ENCODE measurements at places on chromosomes 5 and 9.
A peak's percentile ranks its signal among the peaks of the same experiment; 100 is the strongest.

DNA sequence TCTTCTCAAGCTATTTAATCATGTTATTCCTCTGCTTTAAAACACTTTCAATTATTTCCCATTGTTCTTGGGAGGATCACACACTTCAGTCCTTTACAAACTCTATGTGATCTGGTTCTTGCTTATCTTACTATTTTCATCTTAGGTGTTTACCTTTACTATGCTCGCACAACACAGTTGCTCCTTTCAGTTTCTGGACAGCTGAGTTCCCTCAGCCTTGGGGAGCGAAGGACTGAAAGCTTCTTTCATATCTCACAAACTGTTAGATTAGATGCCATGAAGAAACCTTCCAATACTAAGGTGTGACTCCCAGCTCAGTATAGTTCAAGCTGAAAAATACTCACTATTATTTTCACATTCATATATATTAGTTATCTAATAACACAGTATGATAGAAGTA, 117.9 kb downstream of the CDC42SE2 start:
- DNase-seq, result no peak

DNA sequence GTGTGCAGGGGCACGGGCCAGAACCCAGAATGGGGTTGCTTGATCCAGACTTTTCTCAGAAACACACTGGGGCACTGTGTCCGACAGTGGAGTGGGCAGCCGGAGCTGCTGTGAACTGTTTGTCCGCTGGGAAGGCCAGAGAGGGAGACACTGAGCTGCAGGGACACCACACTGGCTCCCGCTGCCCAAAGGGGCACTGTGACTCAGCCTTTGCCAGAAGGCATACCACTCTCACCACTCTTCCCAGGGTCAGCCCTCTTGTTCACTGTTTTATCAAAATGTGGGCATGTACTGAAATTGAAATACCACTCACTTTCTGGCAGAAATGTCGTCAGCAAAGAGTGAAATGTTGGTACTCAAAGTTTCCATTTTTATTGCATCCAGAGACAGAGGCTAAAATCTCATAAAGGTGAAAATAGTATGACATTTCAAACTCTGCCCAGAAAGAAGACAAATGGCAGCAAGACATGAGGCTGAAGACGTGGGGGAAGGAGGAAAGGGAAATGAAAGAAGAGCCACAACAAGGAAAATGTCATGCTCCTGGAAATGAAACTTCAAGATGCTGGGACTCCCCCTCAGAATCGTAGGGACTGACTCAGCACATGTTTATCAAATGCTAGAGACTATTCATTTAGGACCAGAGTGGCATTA, 4.5 kb upstream of the IL7R start:
- DNase-seq, result no peak

DNA sequence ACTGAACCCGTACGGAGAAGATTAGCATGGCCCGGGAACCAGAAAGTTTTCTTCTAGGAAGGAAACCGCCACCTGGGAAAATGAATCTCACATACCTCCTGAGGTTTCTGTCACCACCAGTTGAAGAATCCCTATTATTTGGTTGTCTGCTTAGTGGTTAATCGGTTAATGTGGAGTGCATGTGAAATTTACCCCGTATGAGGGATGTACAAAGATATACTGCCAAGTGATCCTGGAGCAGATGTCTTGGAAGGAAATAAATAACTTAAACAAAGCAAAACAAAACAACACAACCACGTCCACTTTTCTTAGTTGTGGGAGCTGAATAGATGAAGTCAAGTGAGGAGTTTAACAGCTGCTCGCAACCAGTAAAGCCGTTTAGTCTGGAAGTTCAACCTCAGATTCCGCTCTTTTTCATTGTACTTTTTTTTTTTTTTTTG, 3.8 kb downstream of the DMRT2 start:
- DNase-seq, result peak; percentile 63

DNA sequence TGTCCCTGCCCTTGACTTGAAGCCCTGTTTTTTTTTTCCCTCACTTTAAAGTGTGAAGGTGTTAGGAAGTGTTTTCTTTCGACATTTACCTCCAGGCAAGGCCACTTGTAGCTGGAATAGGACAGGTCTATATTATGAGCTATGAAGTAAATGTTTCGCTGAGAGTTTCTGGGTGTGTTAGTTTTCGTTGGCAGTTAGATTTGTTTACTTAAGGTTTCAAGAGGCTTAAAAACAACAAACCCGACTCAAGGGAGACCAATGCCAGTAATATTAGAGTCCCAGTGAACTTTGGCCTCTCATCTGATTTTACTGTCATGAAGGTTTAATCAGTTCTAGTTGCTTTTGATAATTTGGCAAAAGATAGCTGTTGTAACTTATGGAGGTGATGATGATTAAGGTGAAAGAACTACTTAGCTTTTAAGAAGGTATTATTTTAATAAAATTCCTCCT, 25.2 kb downstream of the OCLN start:
- no peak for DNase-seq

GRCh38 chr5:123116058-123116457, 27.0 kb downstream of the PRDM6 start:
- DNase-seq, result no peak

DNA sequence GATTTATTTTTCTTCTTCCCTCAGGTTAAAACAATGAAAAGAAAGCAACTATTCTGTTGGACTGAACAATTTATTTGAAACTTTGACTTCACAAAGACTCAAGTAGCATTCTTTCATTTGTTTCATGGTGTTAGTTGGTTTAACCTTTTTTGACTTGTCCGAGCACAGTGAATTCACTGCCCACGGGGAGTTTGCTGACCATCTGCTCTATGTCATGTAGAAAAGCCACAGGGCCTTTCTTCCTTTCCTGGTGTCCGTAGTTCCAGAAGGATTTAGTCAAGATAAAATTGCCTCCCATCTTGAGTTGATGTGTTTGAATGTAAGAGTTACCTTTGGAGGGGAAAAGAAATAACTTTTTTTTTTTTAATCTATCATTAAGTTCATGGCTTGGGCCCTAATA, 55.1 kb upstream of the ZNF608 start:
- DNase-seq, result no peak

GRCh38 chr5:98929710-98930298, 997 bp upstream of the CHD1 start:
- no peak for DNase-seq

GRCh38 chr9:137694962-137695875, 76.4 kb downstream of the EHMT1 start:
- DNase-seq, result peak; percentile 74

DNA sequence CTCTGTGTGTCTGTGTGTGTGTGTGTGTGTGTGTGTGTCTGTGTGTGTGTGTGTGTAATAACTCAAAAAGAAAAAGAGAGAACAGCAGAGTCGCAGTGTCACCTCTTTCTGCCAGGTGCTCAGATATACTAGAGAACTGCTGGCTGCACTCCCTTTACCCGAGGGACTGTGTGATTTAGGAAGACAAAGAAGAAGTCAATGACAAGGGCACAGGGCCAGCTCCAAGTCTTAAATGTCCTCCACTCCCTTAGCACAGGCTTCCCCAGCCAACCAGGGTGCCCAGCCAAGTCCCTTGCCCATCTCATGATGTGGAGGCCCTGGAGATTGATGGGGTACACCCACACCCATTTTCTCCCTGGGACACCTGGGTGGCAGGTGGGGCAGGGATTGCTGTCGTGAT, 8.7 kb downstream of the CCNJL start:
- no peak for DNase-seq

- DNase-seq, result no peak
Measured at GRCh38 chr5:8953911-8954438, 591.9 kb downstream of the SEMA5A start.

DNA sequence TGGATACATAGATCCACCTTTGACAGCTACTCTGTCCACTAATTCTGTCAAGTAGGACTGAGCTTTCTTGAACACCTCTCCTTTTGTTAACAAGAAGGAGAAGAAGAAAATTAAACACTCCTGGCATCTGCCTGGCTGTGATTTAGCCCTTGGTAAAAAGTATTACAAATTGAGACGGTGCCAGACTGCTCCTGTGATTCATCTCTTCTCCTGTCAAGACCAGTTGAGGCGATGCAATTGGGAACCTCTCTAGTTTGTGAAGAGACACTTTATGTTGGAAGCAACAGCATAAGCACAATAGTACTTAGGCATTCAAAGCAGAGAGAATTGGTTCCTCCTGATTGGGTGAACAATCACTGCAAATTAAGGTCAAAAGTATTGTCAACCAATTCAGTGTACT, 72.7 kb downstream of the GHR start:
- no peak for DNase-seq

DNA sequence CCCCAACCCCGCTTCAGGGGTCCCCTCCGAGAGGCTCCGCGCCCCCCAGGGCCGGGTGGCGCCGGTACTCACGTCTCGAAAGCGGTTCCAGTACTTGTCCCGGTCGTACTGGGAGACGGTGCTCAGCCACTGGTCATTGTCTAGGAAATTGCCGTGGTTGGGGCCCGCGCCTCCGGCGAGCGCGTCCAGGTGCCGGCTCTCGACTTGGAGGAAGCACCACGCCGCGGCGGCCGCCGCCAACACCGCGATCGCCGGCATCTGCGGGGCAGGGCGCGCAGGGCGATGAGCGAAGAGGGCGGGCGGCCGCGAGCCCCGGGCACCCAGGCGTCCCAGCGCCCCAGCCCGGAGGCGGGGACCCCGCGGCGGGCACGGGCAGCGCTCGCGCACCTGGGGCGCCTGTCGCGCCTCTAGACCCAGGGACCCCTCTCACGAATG, 808 bp downstream of the SPOCK1 start:
- DNase-seq, result peak; percentile 60

GRCh38 chr5:155768332-155768731, 558.6 kb upstream of the SGCD start:
- DNase-seq, result no peak

GRCh38 chr9:130630071-130630450, 34.3 kb upstream of the PRDM12 start:
- no peak for DNase-seq

DNA sequence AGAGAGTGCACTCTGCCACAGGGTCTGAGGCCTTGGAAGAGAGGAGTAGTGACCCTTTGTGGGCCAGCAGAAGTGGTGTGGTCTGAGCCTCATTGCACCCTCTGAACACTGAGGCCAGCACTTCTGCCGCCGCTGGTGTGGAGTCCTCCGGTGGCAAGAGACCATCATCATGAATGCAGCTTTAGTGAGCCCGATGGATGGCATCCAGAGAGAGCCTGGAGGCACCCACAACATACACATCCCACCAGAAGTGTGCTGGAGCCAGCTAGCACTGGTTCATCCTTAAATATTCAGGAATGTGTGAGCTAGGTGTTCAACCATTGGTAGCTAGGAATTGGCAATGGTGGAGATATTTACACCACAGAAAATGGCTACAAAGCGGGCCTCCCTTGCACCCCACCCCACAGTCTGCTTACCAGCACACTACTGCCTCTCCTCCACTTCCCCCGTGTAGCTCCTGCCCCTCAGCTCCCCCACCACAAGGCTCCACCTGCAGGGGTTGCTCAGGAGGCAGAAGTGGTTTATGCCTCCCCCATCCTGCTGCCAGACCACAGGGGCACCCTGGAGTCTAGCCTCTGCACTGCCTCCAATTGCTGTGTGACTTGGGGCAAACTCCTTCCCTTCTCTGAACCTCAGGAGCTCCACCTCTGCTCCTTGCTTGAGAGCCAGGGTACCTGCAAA, 16.4 kb downstream of the SLC6A7 start:
- DNase-seq, result no peak

GRCh38 chr5:83530193-83530592, 58.6 kb downstream of the VCAN start:
- no peak for DNase-seq

- DNase-seq, result no peak
Measured at GRCh38 chr5:173450188-173450587, 122.0 kb upstream of the STC2 start.

- no peak for DNase-seq
Measured at GRCh38 chr9:97564291-97565175, 63.1 kb downstream of the TMOD1 start.

- no peak for DNase-seq
Measured at GRCh38 chr9:88587885-88588649, 53.1 kb downstream of the NXNL2 start.

- DNase-seq, result no peak
Measured at GRCh38 chr9:33765411-33765810, 29.9 kb upstream of the PRSS3 start.

GRCh38 chr9:133134388-133135145, 13.5 kb upstream of the RALGDS start:
- no peak for DNase-seq

DNA sequence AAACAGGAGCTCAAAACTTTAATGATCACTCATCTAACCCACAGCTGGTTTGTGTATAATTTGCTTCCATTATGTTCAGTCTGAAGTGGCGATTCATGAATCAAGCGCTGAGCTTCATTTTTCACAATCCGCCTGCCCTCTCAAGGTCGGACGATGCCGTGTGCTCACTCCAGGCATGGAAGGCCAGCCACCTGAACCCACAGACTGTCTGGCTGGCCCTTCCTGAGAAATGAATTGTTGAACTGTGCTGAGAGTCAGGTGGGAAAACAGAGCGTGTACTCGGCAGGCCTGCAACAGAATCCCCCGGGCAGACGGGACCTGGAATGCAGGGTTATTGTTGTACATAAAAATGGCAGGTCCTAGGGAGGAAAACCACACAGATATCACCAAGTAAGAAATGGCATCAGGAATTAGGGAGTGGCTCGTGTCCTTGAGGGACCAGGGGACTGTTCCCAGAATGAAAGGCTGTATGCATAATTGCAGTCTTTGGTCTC, 375.7 kb downstream of the IRX2 start:
- no peak for DNase-seq

DNA sequence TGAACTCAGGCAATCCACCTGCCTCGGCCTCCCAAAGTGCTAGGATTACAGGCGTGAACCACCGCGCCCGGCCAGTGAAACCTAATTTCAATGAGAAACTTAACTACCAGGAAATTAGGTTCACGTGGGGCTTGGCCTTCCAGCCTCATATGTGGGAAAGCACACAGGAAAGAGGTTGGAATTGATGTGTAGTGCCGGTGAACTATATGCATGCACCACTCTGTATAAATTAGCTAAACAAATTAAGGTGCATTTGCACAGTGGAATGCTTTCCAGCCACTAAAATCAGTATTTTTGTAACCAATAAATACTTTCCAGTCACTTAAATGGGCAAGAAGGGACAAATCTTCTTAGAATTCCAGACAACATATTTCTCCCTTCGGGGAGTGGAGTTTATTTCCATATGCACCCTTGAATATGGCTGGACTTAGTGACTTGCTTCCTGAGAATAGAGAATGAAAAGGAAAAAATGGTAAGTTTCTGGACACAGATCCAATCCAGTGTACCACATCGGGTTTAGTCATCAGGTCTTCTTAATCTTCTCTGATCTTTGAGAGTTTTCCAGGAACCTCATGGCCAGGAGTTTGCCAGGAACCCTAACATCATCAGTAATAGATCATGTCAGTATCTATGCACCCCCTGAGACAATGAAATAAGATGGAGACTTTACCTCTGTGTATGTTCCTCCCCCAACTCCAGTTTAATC, 24.9 kb downstream of the ATOX1 start:
- no peak for DNase-seq

DNA sequence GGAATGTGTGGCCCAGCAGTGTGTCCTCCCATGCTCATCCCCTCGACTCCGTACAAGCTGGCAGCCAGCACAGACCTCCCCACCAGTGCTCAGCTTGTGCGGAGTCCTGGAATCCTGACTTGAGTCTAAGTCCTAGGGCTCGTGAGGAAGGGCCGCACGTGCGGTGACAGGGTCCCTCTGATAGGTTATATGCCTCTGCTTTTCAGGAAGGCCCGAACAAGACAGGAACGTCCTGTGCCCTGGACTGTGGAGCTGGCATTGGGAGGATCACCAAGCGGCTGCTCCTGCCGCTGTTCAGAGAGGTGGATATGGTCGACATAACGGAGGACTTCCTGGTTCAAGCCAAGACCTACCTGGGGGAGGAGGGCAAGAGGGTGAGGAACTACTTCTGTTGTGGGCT, 7.9 kb downstream of the NTMT1 start:
- no peak for DNase-seq

All from retina (tissue), 1 donor.